Pulmonary artery endothelial cell (primary cell): ENCODE measurements at places on chromosomes 4 and X. TPM values are rescaled to one million over a fixed set of nuclear protein-coding genes. Genes with fewer than 3 reads are reported as not detected.

The AMTN gene
- total RNA-seq: 0.18 TPM in 1 of 2 replicates, not detected in the other

The LDB2 gene
- total RNA-seq: 150 and 155 TPM in 2 replicates

DNA sequence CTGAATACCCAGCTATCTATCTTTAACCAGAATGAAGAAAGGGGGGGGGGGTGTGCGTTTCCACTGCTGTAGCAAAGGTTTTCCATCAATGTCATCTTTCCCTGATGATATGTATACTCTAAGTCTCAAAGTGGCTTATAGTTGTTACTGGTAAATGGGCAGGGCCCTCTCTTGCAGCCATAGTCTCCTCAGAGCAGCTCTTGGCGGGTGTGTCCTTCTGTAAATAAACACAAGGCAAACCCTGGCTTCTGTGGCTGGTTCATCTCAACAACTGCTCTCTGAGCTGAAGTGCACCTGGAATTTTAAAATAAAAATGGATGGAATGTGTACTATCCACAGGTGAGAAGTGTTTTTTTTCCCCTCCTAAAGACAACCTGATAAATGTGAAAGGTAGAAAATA lies 57.5 kb upstream of the SCML1 start:
- DNase-seq: no peak

- no peak for DNase-seq
Observed at GRCh38 chr4:22237155-22237751, 278.6 kb downstream of the ADGRA3 start.

DNA sequence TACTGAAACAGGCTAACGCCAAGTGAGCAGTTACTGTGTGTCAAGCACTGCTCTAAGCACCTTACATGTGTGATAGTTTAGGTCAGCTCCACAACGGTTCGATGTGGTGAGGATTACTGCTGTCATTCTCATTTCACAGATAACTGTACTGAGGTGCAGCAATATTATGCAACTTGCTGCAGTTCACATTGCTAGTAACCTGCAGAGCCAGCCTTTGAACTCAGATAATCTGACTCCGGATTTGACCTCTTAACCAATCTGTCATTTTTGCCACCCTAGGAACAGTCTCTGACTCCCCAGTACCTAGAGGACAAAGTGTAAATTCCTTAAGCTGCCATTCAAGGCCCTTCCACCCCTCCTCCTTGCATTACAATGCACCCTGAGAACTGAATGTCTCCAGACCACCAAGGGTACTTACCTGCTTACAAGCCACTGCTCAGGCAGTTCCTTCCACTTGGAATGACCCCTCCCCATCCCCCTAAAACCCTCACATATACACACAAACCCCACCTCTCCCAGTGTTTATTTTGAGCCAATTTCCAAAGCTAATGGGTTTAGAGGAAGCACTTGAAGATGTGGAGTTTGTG lies 24.9 kb downstream of the EFNB1 start:
- DNase-seq: no peak

GRCh38 chr4:7734651-7735260 lies 204.9 kb downstream of the AFAP1 start:
- no peak for DNase-seq

DNA sequence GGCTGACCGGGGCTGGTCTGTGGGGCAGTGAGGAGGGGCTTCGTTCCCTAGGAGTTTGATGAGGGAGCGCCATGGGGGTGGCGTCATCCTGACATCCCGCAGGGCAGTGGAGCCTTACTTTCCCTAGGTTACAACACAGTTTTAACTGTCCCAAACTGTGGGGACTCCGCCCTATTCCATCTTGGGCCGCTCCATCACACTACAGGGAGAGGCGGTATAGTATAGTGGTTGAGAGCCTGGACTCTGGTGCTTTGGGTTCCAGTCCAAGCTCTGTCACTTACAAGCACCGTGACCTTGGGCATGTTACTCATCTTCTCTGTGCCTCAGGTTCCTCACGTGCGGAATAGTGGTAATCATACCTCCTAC lies 44.2 kb downstream of the ZNF185 start:
- no peak for DNase-seq

GRCh38 chrX:153766871-153767673 lies 3.0 kb downstream of the PLXNB3 start:
- DNase-seq: no peak

- no peak for DNase-seq
Observed at GRCh38 chrX:73127700-73128241, 48.5 kb upstream of the PABPC1L2A start.

- DNase-seq: no peak
Observed at GRCh38 chrX:17027931-17028330, 81.5 kb downstream of the REPS2 start.

DNA sequence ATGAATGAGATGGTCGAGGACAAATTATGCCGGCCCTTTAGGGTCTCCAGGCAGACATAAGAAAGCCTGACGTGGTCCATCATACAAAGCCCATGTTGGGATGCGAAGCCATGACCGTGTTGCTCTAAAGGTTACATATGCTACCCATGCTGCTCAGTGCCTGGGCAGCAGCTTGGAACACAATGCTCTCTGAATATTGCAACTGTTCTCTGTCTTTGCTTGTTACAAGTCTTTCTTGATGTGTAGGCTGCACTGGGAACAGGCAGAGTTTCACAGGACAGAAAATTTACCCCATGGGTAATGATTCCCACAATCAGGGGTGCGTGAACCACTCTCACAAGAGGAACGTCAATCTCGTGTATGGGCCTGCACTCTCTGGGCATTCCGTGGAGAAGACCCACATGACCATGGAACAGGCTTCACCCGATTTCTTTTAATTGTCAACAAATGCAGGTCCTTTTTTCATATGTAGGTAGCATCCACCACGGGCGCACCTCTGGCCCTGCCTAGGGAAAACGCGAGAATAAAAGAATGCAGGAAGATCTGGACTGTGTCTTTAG lies 66.3 kb downstream of the NBDY start:
- no peak for DNase-seq
